ENCODE measurements at places on chromosomes 2 and 18. TPM values are rescaled to one million over a fixed set of nuclear protein-coding genes. Genes with fewer than 3 reads are reported as not detected.

DNA sequence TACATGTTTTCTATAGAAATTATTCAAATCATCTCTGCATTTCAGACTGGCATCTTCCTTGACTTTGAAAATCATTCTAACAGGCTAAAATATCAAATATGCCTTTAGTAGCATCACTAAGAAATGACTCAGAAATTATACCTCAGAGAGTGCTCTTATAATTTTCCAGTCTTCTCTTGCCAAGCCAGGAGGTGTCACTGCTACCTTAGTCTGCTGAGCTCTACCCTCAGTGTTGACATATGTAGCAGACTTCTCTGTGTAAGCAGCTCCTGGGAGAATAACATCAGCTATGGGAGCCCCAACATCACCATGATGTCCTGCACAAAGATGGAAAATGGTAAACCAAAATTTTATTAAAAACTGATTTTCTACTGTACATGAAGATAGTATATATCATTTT is 31.6 kb downstream of the NDUFS1 start:
- no peak overlapping the region for H3K27ac ChIP-seq
- H3K4me1 ChIP-seq, result no peaks in the 10 kb centered on the region
- no peaks in the 10 kb centered on the region for H3K36me3 ChIP-seq
- peak; percentile 32 for DNase-seq

DNA sequence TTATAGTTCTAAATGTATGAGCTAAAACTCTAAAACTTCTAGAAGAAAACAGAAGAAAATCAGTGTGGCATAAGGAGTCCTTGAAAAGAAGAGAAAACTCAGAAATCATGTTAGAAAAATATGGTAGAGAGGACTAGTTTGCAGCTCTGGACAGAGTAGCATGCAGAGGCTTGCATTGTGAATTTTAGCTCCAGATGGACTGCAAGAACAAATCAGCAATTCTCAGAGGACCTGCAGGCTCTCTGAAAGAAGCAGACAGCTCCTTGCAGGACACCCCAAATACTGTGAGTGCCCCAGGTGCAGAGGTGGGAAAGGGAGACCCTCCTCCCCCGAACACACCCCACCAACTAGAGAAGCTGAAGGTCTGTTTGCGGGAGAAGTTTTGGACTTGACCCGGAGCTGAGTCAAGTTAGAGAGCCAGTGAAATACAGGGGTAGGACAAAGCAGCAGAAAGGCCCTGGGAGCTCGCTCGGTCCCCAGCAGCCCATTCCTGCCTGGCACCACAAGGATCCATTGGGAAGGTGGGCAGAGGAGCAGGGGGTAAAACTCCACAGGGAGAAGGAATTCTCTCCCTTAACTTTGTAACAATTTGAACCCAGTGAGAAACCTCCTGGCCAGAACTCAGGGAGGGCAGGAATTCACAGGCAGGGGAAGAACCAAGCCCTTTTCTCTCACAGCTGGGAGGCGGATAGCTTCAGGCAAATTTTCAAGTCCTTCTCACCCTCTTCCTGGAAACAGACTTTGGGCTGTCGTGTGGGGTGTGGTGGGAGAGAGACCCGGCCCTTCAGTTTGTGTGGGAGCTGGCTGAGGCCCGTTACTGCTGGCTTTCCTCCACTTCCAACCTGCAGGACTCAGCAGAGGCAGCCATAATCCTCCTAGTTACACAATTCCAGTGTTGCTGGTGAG is 216.2 kb upstream of the SLC35G4 start:
- no peak overlapping the region for H3K4me3 ChIP-seq
- no peaks in the 10 kb centered on the region for H3K4me1 ChIP-seq
- H3K27me3 ChIP-seq, result no peaks in the 10 kb centered on the region
- no peak for DNase-seq

GRCh38 chr18:74407888-74408287 is 49.2 kb downstream of the DIPK1C start:
- no peak for DNase-seq
- H3K4me1 ChIP-seq, result no peaks in the 10 kb centered on the region
- H3K27ac ChIP-seq, result no peak overlapping the region
- H3K27me3 ChIP-seq, result no peaks in the 10 kb centered on the region

DNA sequence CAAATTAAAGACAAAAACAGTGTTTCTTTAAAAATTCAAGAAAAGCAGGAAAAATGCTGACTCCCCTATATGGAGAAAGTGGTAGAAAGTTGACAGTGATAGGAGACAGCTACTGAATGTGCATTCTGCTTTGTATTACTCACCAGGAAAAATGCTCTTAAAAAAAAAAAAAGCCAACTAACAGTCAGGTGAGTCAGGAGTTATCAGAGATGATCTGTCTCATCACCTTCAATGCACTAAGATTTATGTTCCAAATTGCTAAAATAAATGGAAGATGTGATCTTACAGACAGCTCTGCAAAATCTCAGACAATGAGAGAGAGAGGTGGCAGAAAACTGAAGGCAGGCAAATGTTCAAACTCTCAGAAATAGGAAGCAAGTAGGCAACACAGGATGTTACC is 47.6 kb upstream of the ZNF521 start:
- H3K27ac ChIP-seq, result no peak overlapping the region
- no peaks in the 10 kb centered on the region for H3K27me3 ChIP-seq
- no peak overlapping the region for H3K4me3 ChIP-seq
- DNase-seq, result no peak
- no peaks in the 10 kb centered on the region for H3K36me3 ChIP-seq
- H3K4me1 ChIP-seq, result no peaks in the 10 kb centered on the region

DNA sequence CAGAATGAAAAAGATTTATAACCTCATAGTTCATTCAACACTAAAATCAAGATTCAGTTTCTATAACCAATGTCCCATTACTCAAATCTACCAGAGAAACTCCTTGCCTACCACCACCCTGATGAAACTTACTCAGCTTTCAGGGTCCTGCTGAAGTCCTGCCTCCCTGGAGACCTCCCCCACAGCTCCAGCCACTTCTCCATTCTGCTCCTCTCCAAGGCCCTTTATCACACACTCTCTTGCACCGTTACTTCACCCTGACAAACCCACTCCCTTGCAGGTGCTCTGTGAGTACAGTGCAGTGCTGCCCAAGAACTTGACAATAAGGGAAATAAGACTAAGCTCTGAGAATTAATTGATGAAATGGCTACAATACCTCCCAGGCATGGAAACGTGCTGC is 83.5 kb upstream of the CDCA7 start:
- H3K27me3 ChIP-seq, result no peaks in the 10 kb centered on the region
- H3K27ac ChIP-seq, result no peak overlapping the region
- H3K4me3 ChIP-seq, result no peak overlapping the region
- no peaks in the 10 kb centered on the region for H3K36me3 ChIP-seq

GRCh38 chr2:20652141-20652540 is 1.2 kb upstream of the HS1BP3 start:
- H3K4me3 ChIP-seq, result no peak overlapping the region
- H3K27ac ChIP-seq, result no peak overlapping the region
- H3K36me3 ChIP-seq, result no peaks in the 10 kb centered on the region

DNA sequence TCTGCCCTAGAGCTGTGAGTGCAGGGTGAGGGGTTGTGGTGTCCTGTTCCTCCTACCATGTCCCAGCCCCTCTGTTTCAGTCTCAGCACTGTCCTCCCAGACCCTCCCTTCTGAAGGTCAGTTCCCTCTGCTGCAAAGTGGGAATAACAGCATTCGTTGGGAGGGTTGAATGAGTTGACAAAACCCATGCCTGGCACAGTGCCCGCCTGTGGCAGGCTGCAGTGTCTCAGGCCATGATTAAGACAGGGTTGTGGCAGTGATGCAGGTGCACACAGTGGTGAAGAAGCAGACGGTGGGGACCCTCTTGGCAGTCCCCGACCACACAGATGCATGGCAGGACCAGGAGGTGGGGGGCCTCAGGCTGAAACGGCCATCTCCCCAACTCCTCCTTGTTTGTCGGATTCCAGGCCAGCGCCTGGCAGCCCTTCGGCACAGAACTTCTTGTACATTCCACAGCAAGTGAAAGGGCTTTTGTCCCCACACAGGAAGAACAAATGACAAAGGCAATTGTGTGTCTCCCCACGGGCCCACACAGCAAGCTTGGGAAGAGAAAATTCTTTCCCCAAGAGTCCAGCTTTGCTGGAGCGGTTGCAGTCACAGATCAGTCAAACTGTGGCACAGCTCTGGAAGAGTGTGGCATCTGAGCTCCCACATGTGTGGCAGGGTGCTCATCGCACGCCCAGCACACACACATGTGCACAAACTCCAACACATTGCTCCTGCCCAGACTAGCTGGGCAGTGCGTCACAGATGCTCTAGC is 92.0 kb upstream of the MSH2 start:
- peak overlapping the region; percentile 98 for H3K27ac ChIP-seq
- H3K4me1 ChIP-seq, result peaks cover 66% of the 10 kb centered on the region
- no peaks in the 10 kb centered on the region for H3K36me3 ChIP-seq
- no peak overlapping the region for H3K4me3 ChIP-seq
- no peak for DNase-seq

DNA sequence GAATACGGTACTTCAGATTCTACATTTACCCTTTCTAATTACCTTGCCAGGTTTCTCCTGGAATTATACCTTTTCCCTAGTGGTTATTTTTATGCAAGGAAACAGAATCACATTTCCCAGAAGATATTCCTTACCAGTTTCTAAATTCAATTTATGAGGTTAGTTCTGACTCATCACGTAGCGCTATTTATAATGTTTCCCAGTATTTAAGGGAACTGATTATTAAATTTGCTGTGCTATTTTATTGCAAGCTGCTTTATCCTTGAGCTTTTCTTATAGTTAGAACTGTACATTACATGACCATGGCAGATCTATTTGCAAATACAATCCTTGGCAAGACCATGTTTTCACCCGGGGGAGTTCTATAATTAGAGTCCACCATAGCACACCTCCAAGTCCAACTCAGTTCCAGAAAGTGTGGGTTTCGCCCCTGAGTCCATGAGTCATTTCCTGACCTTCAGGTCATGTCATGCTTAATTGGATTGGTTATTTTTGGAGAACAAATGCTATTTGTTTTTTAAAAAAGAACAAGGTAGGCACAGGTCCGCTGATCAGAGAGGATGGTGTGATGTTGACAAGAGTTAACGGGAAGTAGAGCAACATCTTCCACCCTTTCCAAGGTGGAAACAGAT is 126.6 kb downstream of the ZNF532 start:
- no peaks in the 10 kb centered on the region for H3K36me3 ChIP-seq
- no peak overlapping the region for H3K27ac ChIP-seq

DNA sequence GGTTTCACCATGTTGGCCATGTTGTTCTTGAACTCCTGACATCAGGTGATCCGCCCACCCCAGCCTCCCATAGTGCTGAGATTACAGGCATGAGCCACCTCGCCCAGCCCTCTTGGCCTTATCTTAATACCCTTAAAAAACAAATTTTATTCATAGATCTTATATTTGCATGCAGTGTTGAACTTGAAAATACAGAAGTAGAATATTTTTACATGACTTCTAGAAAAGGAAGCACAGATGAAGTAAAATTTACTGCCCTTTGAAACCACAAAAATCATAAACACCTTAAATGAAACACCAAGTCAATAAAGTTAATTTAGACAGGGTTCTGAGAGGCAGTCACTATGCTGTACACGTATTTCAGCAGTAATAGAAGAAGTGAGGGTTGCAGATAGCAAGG is 145.7 kb downstream of the CERS6 start:
- H3K4me1 ChIP-seq, result peaks cover 24% of the 10 kb centered on the region
- H3K36me3 ChIP-seq, result no peaks in the 10 kb centered on the region
- DNase-seq, result no peak
- no peak overlapping the region for H3K27ac ChIP-seq

- DNase-seq, result peak; percentile 47
- H3K4me3 ChIP-seq, result no peak overlapping the region
- H3K4me1 ChIP-seq, result no peaks in the 10 kb centered on the region
Observed at GRCh38 chr2:233832869-233833311, 21.4 kb downstream of the HJURP start.

DNA sequence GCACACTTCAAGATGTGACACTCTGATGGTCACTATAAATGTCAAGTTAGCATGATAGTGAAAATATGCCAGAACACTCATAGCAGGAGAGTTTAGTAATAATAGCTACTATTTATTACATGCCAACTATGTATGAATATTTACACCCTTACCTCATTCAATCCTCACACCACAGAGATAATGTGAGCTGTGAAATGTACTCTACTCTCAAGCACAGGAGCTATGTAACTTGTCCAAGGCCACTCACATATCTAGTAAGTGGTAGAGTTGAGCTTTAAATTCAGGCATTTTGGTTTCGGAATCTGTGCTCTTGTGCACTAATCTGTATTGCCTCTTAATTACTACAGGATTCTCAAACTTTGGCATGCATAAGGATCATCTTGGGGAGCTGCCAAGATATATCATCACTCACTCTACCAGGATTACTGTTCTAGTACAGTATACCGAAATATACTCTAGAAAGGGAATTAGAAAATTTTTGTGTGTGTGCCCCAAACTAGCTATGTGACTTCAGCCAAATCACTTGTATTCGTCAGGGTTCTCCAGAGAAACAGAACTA is 154.3 kb downstream of the PLCL1 start:
- H3K27me3 ChIP-seq, result no peaks in the 10 kb centered on the region
- H3K36me3 ChIP-seq, result no peaks in the 10 kb centered on the region
- H3K4me3 ChIP-seq, result no peak overlapping the region
- H3K4me1 ChIP-seq, result no peaks in the 10 kb centered on the region

GRCh38 chr18:24811950-24812681 is 351.7 kb downstream of the HRH4 start:
- no peak for DNase-seq
- no peaks in the 10 kb centered on the region for H3K27me3 ChIP-seq
- H3K4me3 ChIP-seq, result no peak overlapping the region
- H3K36me3 ChIP-seq, result no peaks in the 10 kb centered on the region
- H3K27ac ChIP-seq, result no peak overlapping the region

The ZNF804A gene
- not detected for total RNA-seq

The PLCL1 gene
- 1.6 TPM for total RNA-seq

The UGT1A7 gene
- 0.63 TPM for total RNA-seq

The PREPL gene
- 41.8 TPM for total RNA-seq

The EGR4 gene
- total RNA-seq, result not detected

The TMEM37 gene
- total RNA-seq, result 15.8 TPM

The TDRD15 gene
- total RNA-seq, result not detected

The ASXL3 gene
- 1.6 TPM for total RNA-seq
